HCEC 1CT (cell line): ENCODE measurements at places on chromosomes 7 and 10.

DNA sequence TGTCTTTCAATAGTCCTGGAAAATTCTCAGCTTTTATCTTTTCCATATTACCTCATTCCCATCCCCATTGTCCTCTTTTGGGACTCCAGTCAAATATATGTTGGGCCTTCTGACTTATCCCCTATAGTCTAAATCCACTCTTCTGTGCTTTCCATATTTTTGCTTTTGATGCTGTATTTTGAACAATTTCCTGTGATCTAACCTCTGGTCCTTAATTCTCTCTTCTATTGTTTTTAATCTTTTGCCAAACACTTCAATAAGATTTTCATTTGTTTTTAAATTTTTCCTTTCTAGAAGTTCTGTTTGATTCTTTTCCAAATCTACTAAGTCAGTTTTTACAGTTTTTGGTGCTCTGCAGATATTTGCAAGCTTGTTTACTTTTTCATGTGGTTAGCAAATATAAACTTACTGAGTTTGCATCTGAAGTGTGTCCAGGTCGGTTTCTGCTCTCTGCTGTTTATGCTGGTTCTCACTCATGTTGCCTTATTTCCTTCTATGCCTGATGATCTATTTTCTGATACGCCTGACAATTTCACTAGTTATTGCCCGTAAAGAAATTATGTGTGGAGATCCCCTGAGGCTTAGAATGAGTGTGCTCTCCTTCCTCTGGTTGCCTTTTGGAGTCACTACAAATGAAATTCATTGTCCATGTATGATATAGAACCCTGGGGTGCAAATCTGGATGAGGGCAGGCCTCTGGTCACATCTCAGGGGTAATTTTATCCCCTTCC is 110.4 kb downstream of the RBM20 start:
- no peak for DNase-seq

GRCh38 chr10:15863733-15864132 is 3.4 kb upstream of the MINDY3 start:
- no peak for DNase-seq

DNA sequence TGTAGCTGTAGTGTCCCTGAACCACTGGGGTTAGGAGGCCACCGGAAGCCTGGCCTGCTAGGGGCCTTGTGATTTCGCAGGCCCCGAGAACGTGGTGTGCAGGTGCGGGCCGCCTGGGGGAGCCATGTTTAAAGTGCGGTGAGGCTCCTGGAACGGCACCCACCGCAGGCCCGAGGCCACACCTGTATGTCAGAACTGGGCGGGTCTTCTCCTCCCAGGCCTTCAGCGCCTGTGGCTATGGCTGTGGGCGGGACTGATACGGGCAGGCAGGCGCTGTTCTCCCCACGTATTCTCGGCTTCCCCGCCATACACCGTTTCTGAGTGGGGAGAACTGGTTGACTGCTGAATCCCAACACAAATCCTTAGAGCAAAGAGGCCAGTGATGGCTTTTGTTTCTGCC is 74.8 kb downstream of the DNAJB6 start:
- no peak for DNase-seq

DNA sequence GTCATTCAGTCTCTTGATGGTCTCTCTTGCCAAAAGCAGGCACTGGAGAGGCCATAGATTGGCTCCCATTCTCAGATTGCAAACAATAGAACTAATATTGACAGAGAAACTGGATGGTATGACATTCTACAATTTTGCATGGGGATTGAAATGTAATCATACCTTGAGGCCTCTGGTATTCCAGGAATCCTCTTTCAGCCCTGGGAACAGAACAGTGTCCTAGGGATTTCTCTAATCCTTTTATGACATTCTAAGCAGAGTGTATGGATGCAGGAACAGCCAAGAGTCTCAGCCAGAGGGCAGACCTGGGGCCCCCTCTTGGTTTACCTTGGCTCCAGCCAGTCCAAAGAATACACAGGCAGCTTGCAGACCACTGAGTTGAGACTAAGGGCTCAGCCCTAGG is 206.4 kb downstream of the KCNMA1 start:
- DNase-seq = no peak

DNA sequence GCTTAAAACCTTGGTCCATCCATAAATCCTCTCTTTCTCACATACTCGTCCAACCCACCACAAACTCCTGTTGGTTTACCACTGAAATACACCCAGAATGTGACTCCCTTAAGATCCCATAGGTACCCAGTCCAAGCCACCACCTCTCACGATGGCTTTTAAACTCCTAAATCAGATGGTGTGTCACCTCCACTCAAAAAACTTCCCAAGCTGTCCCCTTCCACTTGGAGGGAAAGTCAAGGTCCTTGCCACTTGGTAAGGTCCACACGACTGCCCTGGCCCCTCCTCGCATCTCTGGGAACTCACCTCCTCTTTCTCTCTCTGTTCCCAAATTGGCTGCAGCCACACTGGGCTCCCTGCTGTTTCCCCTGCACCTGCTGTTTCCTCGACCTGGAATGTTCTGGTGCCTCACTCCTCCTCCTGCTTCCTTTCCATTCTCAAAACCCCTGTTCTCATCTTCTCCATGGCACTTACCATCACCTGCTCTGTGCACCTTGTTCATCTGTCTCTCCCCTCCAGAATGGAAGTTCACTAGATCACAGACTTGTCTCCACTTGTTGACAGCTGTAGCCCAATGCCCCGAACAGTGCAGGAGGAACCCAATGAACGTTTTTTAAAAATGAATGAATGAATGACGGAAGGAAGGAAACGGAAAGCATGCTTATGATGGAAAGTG is 23.0 kb downstream of the ZFAND2A start:
- DNase-seq = no peak

GRCh38 chr7:124570558-124570957 is 195.0 kb downstream of the GPR37 start:
- DNase-seq = no peak

DNA sequence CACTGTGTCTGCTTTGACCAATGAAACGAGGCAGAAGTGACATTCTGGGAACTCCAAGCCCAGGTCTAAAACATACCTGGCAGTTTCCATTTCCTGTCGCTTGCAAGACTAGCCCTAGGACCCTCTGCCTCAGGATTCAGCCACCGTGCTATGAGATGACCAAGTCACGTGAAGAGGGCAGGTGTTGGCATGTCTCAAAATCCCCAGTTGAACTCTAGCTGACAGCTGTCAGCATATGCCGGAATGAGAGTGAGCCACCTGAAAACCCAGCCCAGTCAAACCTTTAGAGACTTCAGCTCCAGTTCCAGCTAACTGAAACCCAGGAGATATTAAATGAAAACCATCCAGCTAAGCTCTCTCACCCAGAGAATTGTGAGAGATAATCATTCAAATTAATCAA is 89.9 kb upstream of the PPP1R3A start:
- DNase-seq = no peak

DNA sequence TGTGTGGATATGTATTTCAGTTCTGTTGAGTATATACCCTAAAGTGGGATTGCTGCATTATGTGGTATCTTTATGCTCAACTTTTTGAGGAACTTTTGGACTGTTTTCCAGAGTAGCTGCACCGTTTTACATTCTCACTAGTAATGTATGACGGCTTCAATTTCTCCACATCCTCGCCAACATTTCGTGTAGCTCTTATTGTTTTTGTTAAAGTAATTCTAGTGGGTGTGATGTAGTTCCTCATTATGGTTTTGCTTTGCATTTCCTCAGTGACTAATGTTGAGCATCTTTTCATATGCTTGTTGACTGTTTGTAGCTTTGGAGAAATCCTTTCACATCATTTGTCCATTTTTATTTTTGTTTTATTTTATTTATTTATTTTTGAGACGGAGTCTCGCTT is 4.5 kb downstream of the STMP1 start:
- no peak for DNase-seq

- DNase-seq = no peak
These were observed 354.2 kb downstream of the DNAJB6 start for GRCh38 chr7:157690833-157691585.

DNA sequence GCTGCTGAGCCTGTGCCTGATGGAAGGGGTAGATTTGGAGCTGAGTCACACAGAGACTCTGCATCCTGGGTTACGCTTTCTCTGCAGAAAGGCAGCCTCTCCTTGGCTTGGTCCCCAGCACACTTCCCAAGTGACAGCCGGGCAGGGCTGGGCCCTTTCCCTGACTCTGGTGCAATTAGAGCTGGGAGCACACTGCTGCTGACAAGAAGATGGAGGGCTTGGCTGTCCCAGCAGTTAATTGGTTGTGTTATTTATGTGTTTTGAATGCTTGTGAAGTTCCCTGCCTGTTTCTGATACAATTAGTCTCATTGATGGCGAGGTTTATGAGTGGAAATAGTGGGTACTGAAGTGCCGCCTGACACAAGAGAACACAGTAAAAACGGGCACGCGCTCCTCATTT is 123.6 kb downstream of the TCERG1L start:
- DNase-seq = no peak

DNA sequence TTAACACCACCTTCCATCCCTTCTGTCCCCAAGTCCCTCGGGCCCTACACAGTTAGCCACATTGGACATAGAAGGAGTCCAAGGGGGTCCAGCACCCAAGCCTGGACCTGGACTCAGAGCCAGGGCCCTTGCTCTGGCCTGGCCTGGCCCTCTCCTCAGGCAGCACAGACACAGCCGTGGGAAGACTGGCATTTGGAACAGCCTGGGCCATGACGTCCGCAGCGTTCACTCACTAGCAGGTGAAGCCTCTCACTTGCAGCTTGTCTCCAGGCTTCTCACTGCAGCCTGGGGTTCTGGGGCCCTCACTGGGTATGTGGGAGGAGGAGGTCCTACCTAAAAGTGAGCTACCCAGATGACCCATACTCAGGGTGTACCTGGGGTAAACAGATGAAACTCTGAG is 33.7 kb upstream of the AQP1 start:
- DNase-seq = no peak

DNA sequence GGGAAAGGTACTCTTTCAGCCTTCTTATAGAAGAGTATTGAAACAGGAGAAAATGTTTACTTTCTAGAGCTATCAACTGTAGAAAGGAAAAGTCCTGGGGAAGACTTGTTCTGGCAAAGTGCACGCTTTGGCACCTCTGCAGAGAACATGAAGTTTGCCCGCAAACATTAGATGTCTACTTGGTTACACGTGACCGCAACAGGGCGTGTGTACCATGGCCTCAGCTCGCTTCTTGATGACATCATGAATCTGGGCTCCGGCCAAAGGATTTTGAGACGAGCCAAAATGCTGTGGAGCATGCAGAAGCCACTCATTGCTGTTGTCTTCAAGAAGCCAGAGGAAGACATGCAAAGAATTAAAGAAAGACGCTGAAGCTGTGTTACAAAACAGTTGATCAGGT is 8.6 kb upstream of the TAS2R60 start:
- peak; percentile 40 for DNase-seq

GRCh38 chr7:2811476-2812113 is 32.5 kb downstream of the GNA12 start:
- peak; percentile 70 for DNase-seq

- DNase-seq = peak; percentile 52
These were observed 744 bp downstream of the FRAT2 start for GRCh38 chr10:97333601-97334369.

- DNase-seq = no peak
These were observed 5.4 kb downstream of the INSIG1 start for GRCh38 chr7:155303039-155303593.

- no peak for DNase-seq
These were observed 31.9 kb upstream of the HPS1 start for GRCh38 chr10:98478430-98479222.

GRCh38 chr7:91089382-91089963 is 174.8 kb upstream of the FZD1 start:
- peak; percentile 39 for DNase-seq

DNA sequence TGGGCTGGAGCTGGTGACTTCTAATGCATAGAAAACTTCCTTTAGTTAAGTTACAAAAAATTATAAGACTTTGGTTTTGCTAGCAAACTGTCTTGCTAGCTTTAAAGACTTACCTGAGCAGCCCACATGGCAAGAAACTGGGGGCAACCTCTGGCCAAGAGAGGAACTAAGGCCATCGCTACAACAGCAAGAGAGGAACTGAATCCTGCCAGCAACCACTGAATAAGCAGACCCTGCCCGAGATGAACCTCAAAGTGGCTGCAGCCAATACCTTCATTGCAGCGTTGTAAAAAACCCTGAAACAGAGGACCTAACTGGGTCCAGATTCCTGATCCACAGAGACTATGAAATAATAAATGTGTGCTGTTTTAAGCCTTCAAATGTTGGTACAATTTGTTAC is 54.6 kb upstream of the STARD3NL start:
- no peak for DNase-seq

- DNase-seq = no peak
These were observed 250.9 kb downstream of the MAD1L1 start for GRCh38 chr7:1981878-1982230.

- no peak for DNase-seq
These were observed 124.2 kb upstream of the PCGF5 start for GRCh38 chr10:91096274-91096673.

GRCh38 chr10:8060704-8061121 is 6.2 kb downstream of the GATA3 start:
- DNase-seq = no peak

DNA sequence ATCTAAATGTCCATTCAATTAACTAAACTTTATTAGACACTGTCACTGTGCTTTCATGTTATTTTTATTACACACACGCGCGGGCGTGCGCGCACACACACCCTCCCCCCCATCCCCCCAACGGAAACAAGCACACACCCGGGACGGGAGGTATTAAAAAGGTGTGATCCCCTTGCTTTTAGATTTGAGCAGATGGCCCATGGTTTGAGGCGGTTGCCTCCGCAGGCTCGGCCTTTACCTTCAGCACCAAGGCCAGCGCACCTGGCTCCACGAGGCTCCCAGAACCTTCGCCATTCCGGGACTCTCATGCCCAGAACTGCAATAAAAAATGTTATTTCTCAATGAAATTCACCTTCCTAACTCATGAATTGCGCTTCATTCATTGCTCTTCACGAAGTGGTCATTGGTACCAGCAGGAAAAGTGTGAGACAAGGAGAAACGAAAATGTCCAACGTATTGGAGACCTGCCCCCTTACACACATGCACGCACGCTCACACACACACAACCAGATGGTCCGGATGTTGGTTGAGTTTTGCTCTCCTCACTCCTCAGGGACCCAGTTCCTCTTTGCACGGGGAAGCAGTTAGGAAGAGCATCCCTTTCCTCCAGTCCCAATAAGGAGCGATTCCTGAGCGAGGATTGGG is 20.8 kb upstream of the PTF1A start:
- no peak for DNase-seq

GRCh38 chr7:112777406-112777805 is 12.8 kb downstream of the TMEM168 start:
- DNase-seq = no peak

DNA sequence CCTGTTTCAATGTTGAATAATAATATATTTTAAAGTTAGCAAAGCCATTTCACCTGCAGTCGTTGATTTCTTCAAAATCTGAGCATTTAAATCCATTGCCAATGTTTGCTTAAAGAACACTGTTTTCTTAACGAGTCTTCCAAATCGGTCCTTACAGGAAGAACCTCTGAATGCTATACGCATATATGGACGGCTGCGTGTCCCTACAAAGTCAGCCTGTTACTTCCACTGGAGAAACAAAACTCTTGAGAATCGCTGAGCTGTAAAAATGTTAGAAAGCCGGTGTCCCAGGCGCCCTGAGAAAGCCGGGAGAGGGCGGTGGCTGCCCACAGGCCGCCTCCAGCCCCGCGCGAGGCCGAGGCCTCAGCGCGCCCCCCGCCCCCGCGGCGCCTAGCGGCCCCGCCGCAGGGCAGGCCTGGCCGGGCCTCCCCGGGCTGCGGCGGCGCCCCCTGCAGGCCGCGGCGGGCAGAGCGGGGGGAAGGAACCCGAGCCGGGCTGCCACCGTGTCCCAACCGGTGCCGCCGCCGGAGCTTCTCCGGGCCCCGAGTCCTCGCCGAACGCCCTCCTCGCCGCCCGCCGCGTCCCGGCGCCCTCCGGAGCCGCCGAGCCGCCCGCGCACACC is at the start of gene FHIP2A:
FHIP2A (plus strand) TSS at position 488 of the 622 bp plus-strand sequence. CDS start 299 bp downstream, outside the sequence.
- peak; percentile 73 for DNase-seq
